B cell (primary cell): ENCODE measurements at places on chromosomes 1 and 21. TPM values are rescaled to one million over a fixed set of nuclear protein-coding genes. Genes with fewer than 3 reads are reported as not detected.

The PLA2G4A gene
- total RNA-seq, result 0.15 TPM in 1 of 2 replicates, not detected in the other

The NBPF6 gene
- not detected in 2 replicates for total RNA-seq

The SLC44A3 gene
- total RNA-seq, result not detected in 2 replicates

The CHIA gene
- total RNA-seq, result not detected in 2 replicates

The LRRC39 gene
- 1.5 TPM in 2 replicates for total RNA-seq

The XCL2 gene
- total RNA-seq, result not detected in 2 replicates

The HEYL gene
- 0.10 and 0.12 TPM in 2 replicates for total RNA-seq

The PI4KB gene
- total RNA-seq, result 110 TPM in 2 replicates

The ORC1 gene
- 1.3 TPM in 2 replicates for total RNA-seq

The DNAJC8 gene
- total RNA-seq, result 74.6 and 79.0 TPM in 2 replicates

The SPRR2G gene
- not detected in 2 replicates for total RNA-seq

The KRTAP21-2 gene
- not detected in 2 replicates for total RNA-seq

The SLC16A4 gene
- total RNA-seq, result 1.9 and 2.6 TPM in 2 replicates

The IL12RB2 gene
- total RNA-seq, result 0.58 and 0.67 TPM in 2 replicates

The LDLRAD2 gene
- 0.47 and 0.83 TPM in 2 replicates for total RNA-seq

The KCNJ6 gene
- total RNA-seq, result not detected in 2 replicates

The ACAP3 gene
- 40.7 and 49.1 TPM in 2 replicates for total RNA-seq

The ATAD3C gene
- total RNA-seq, result 0.20 and 0.56 TPM in 2 replicates

The CELA3B gene
- not detected in 2 replicates for total RNA-seq

The LCE3E gene
- total RNA-seq, result not detected in 2 replicates

The TMEM54 gene
- total RNA-seq, result not detected in 2 replicates

The PPOX gene
- total RNA-seq, result 61.7 and 65.6 TPM in 2 replicates

The SUCO gene
- total RNA-seq, result 59.7 and 59.9 TPM in 2 replicates

The C1QA gene
- not detected in 2 replicates for total RNA-seq

The TIE1 gene
- total RNA-seq, result 0.10 TPM in 1 of 2 replicates, not detected in the other

The DISP3 gene
- total RNA-seq, result 1.6 and 2.3 TPM in 2 replicates

The PRKAB2 gene
- total RNA-seq, result 17.1 and 18.3 TPM in 2 replicates

The TMPRSS2 gene
- not detected in 2 replicates for total RNA-seq

The CYP4Z1 gene
- total RNA-seq, result not detected in 2 replicates

The HMGN2 gene
- total RNA-seq, result 445 and 457 TPM in 2 replicates

The IRF6 gene
- 0.95 and 1.1 TPM in 2 replicates for total RNA-seq

The RNU1-4 gene
- 4,377 and 4,541 TPM in 2 replicates for total RNA-seq

The ERICH3 gene
- total RNA-seq, result 0.27 and 0.46 TPM in 2 replicates

The TUFT1 gene
- 2.2 TPM in 2 replicates for total RNA-seq

The C1QC gene
- 0.73 TPM in 1 of 2 replicates, not detected in the other for total RNA-seq

The FCRL5 gene
- 34.0 and 35.0 TPM in 2 replicates for total RNA-seq

The S100A16 gene
- not detected in 2 replicates for total RNA-seq

The RGS7 gene
- 0.15 TPM in 1 of 2 replicates, not detected in the other for total RNA-seq

The NTMT2 gene
- total RNA-seq, result not detected in 2 replicates

The C1orf87 gene
- total RNA-seq, result not detected in 2 replicates

The KCNC4 gene
- total RNA-seq, result 24.1 and 24.3 TPM in 2 replicates

The EFNA1 gene
- 0.56 TPM in 1 of 2 replicates, not detected in the other for total RNA-seq
